ENCODE measurements at places on chromosomes 4 and X.

- DNase-seq: no peak
These were observed 9.9 kb upstream of the PITX2 start for GRCh38 chr4:110632506-110633357.

GRCh38 chr4:128907981-128908380 lies 98.5 kb downstream of the JADE1 start:
- DNase-seq: peak; percentile 1

GRCh38 chr4:166637816-166638215 lies 596.5 kb downstream of the SPOCK3 start:
- DNase-seq: no peak

DNA sequence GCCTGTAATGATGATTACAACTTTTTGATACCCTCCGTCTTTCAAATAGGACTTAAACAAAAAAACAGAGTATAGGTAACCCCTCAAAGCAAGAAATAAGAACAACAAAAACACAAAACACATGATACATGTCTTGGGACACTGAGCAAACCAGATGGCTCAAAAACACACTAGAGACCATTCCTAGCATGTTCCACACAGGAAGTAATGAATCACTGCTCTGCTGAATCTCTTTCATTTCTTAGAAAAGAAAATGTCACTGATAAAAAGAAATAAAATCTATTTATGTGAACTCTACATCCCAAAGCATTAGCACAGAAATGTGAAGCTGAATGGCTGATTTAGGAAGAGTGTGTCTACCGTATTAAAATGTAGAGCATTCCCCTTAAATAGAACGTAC lies 134.5 kb upstream of the IL15 start:
- DNase-seq: peak; percentile 58

DNA sequence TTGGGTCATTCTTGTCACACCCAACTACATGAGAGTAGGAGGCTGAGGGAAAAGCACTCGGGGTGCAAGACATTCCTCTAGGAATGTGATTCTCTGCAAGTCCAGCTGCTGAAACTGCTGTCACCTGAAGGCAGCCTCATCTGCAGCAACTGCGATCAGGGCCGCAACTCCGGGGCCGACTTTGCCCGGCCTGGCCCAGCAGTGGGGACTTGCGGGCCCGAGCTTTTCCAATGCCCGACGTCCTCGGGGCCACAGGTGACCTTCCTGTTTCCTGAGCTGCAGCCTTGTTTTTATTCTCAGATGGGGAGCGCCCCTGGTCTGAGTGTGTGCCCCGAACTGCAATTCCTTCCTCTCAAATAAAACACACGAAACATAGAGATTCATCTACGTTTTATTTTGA lies 104.7 kb upstream of the NKX1-1 start:
- DNase-seq: no peak

DNA sequence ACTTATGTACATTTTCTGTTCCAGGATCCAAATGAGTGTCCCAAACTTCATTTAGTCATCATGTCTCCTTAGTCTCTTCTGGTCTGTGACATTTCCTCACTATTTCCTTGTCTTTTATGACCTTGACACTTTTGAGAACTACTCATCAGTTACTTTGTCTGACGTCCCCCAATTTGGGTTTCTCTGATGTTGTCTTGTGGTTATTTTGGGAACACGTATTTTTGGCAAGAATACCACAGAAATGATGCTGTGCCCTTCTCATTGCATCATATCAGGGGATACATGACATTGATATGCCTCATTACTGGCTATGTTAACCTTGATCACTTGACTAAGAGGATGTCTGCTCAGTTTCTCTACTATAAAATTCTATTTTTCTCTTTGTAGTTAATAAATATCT lies 308.8 kb downstream of the ZNF674 start:
- DNase-seq: no peak

- no peak for DNase-seq
These were observed 46.1 kb upstream of the LGI2 start for GRCh38 chr4:25076625-25077398.

DNA sequence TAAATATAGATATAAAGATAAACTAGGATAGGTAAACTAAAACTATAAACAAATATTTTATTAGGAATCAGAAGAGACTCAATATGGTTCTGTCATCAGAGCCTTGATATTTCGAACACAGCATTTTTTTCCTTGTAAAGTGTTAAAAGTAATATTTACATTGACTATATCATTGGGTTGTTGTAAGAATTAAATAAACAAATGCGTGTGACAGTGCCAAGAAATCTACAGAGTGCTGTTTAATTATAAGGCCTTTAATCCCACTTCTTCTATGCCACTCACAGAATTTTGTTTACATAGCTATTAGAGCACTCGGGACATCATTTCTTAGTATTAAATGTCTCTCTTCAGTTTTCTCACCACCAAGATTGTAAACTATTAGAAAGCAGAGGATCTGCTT lies 807.4 kb downstream of the FSTL5 start:
- DNase-seq: no peak

- peak; percentile 94 for DNase-seq
These were observed 54.4 kb downstream of the PALLD start for GRCh38 chr4:168551211-168551610.

DNA sequence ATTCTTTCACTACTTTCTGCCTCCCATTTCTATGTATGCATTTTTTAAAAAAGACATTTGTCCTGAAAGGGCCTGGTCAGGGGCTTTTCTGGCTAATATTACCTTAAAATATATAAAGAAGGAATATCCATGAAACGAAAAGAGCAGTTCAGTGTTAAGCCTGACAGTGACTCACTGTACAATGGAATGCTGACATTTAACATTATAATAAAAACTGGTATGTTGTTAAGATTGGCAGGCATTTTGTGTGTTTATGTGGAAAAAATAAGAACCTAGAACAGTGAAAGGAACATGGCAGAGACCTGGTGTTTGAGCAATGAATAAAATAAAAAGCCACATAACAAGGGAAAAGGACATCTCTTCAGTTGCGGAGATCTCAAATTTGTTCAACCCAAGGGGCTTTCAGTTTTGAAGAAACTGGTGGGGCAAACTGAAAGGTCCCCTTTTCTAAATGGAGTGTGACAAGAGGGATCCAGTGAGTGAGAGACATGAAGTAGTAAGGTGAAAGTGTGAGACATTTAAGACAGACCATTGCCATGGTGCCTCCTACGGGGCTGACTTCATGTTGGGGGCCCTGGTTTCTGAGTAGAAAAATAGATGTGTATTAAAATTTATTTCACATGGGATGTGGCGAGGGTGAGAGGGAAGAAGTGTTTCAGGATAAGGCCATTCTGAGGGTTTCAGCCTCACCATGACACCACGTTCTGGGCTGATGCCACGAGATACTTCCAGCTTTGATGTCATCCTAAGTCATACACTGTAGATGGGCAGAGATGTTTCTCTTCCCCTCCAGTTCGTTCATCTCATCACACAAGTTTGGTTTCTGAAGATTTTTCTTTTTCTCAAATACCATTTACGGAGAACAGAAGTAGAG lies 324.9 kb downstream of the PPP3CA start:
- peak; percentile 54 for DNase-seq

Data from GM23248 (cell line).